ENCODE measurements at places on chromosomes 2 and 18. TPM values are rescaled to one million over a fixed set of nuclear protein-coding genes. Genes with fewer than 3 reads are reported as not detected.

FBLN7 gene
- total RNA-seq, result 2.2 TPM

ASNSD1 gene
- total RNA-seq, result 48.0 TPM

ACADL gene
- total RNA-seq, result not detected

GRCh38 chr2:173278794-173279526 lies 75.7 kb upstream of the CDCA7 start:
- DNase-seq, result no peak

DNA sequence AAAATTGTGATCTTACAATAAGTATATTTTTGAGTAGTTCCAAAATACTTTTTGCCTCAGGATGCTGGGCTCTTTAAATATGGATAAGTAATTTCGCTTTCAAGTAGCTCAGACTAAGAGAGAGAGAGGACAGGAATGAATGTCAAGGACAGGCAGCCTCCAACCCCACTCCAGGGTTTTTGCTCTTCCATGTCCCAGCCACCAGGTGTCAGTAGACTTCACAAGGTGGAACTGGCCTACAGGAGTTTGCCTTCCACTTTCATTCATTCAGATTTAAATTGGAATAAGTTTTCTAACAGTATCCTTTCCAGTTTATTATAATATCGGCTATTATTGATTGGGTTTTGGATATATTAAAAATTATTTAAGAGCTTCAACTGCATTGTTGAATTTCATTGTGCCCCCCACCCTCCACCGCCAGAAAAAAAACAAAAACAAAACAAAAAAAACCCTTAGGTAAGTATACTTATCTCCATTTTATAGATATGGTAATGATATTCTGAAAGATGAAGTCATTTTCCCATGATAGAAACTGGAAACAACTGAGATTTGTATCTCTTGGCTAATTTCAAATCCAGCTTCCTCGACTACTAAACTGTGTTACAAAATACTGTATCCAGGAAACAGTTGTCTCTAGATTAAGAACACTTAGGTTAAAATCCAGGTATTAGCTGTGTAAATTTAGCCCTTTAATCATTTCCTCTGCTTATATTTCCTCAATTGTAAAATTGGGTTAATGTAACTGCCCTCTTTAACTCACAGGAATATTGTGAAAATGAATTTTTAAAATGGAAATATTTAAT lies 793.1 kb downstream of the ERBB4 start:
- DNase-seq, result peak; percentile 66

- peak; percentile 48 for DNase-seq
Observed at GRCh38 chr2:150076281-150076680, 411.2 kb downstream of the RND3 start.

DNA sequence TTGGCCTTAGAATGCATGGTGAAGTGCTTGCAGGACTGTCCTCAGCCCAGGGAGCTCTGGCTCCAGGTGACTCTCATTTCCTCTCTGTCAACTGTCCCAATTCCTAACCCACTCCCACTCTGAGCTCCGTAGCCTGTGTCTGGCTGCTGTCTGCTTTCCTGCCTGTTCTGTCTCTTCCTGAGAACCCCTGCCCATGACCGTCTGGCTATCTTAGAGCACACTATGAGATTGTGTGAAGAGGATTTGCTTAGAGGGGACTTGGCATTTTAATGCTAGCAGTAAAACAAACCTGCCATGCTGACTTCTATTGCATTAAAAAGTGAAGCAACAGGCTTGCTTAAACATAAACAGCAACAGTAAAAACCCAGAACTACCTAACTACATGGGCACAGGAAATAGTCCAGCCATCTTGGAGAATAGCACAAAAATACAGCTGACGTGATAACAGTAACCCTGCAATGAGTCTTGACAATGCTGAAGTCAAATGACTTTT lies 234.7 kb downstream of the PRKCE start:
- no peak for DNase-seq

DNAH6 gene
- total RNA-seq, result under 0.01 TPM

SLC20A1 gene
- 20.0 TPM for total RNA-seq

- no peak for DNase-seq
Observed at GRCh38 chr2:8352296-8352695, 329.6 kb upstream of the ID2 start.

RNF152 gene
- total RNA-seq, result 180 TPM

GRCh38 chr2:109521233-109522062 lies 92.3 kb downstream of the SEPTIN10 start:
- no peak for DNase-seq

DNA sequence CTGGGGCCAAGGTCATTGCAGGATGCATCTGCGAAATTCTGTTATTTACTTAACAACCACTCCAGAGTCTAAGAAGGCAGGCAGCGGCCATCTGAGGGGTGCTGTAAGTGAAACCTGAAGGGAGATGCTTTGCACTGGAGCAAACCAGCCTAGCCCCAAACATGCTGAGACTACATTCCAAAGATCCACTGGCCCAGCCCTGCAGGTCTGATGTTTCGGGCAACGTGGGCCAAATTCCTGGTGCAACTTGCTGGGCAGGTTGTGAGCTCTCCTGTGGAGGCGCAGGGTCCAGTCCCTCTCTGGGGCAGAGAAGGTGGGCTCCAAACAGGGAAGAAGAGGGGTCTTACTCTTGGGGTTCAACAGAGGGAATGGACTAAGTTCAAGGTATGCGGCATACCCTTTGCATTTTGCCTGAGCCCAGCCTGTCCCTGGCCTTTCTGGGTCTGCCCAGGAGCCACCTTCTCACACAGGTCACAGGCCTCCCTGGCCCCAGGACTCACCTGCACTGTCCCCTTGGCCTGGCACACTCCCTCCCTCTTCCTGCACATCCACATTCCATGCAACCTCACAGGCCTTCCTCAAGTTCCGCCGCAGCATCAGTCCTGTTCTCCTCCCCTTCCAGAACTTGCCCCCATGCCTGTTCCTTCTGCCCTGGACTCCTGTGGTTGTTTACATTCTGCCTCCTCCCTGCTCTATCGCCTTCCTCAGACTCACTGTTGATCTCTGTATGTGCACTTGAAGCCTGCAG lies 5.1 kb upstream of the MAL start:
- no peak for DNase-seq

GRCh38 chr2:32715981-32716380 lies 88.1 kb downstream of the TTC27 start:
- no peak for DNase-seq

ZBTB7C gene
- not detected for total RNA-seq

GRCh38 chr2:18077704-18078103 lies 199.2 kb downstream of the KCNS3 start:
- no peak for DNase-seq

DNA sequence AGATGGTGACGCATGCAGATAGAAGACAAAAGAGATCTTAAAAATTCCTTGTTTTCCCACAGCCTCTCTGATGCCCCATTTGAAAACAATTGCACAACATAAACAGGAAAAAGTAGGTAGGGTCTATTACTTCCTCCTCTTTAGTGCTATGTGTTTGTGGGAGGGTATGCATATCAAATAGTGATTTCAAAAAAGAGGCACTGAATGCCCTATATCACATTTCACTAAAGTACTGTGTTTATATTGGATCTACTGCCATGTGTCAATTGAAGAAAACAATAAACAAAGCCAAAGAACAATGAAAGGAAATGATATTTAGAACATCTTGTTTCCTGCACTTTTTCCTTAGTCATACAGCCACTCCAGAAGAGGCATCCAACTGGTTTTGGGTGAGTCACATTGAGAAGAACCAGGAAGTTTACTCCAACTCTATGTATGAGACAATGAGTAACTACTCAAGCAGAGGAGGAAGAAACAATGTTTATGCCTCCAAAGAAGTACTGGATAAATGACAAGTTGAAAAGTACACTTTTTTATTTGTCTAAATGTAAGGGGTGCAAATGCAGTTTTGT lies 583.6 kb downstream of the FBXO15 start:
- peak; percentile 84 for DNase-seq

DNA sequence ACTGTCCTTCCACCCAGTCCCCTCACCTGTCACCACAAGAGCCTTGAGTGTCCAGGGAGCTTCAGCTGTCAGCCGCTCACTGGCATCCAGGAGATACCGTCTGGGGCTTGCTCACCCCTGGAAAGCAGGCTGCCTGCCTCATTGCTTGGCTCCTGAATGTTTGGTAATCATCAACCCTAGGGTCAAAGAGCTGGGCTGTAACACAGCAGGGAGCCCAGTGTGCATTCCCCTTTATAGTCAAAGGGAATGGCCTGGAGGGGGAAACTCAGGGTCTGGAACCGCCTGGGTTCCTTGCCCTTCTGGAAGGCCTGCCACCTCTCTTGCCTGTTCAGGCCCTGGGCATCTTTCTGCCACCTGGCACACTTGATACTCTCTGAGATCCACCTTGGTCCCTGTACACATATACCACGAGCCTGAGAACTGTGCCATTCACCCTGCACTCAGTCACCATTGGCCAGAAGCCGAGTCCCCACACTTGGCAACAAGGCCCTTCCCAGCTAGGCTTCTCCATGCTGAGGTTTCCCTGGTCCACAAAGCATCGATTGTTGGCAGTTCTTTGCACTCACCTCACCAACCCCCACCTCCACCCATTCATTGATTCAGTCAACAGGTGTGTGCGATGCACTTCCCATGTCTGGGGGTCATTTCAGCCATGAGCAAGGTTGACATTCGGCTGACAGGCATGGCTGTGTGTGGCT lies 35.0 kb downstream of the TPRKB start:
- DNase-seq, result no peak

GRCh38 chr18:49681387-49681786 lies 119.5 kb downstream of the LIPG start:
- no peak for DNase-seq

SS18 gene
- 43.2 TPM for total RNA-seq
